ENCODE measurements at places on chromosomes 11 and 22. TPM values are rescaled to one million over a fixed set of nuclear protein-coding genes. Genes with fewer than 3 reads are reported as not detected.

The PTPRCAP gene
- 0.30 TPM for total RNA-seq

The OR5P2 gene
- total RNA-seq = not detected

The GNAZ gene
- total RNA-seq = 2.6 TPM

The CD3D gene
- total RNA-seq = not detected

The OR8H3 gene
- not detected for total RNA-seq

The CD3G gene
- total RNA-seq = not detected

The APOL3 gene
- 104 TPM for total RNA-seq

The PRG2 gene
- total RNA-seq = not detected

The LRRC51 gene
- 3.2 TPM for total RNA-seq

The OLFML1 gene
- 2.9 TPM for total RNA-seq

The KCNK4 gene
- total RNA-seq = under 0.01 TPM

Data from epithelial cell of umbilical artery (primary cell).